ENCODE measurements at places on chromosomes 4 and X. TPM values are rescaled to one million over a fixed set of nuclear protein-coding genes. Genes with fewer than 3 reads are reported as not detected.

GRCh38 chr4:130563185-130563888, 1467.4 kb downstream of the C4orf33 start:
- peak; percentile 69 for DNase-seq

DNA sequence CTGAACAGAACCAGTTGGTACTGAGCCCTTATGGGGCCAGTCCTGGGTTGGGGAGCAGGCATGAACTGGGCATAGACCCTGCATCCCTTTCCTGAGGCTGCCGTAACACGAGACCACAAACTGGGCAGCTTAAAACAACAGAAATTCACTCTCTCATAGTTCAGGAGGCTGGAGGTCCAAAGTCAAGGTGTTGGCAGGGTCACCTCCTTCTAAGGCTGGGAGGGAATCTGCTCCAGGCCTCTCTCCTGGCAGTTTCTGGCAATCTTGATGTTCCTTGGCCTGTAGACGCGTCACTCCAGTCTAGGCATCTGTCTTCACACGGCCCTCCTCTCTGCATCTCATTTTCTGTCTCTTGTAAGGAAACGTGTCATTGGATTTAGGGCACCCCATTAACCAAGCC, 19.8 kb upstream of the SORCS2 start:
- DNase-seq: no peak

DNA sequence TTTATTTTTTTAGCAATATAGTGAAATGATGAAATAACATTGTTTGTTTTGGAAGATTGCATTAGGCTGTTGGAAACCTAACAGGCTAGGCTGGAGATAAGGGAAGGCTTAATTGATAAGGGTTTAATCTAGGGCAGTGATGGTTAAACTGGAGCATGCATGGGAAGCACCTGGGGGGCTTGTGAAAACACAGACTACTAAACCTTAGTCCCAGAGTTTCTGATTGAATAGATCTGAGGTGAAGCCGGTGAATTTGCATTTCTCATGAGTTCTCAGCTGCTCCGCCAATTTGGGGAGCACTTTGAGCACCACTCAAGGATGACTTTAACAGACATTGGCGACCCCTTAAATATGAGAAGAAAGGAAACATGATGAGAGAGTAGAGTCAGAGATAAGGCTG, 11.5 kb downstream of the STK26 start:
- no peak for DNase-seq

DNA sequence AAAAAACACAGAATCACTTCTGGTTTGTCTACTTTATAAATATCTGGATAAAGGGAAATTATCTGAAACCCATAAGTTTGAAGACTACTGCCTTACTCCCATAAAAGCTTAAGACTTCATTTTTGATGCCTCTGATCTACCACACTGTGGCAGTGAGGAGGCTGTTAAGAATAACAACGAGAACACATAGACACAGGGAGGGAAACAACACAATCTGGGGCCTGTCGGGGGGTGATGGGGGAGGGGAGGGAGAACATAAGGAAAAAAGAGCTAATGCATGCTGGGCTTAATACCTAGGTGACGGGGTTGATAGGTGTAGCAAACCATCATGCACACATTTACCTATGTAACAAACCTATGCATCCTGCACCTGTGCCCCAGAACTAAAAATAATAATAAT, 573.7 kb downstream of the GBA3 start:
- DNase-seq: no peak

DNA sequence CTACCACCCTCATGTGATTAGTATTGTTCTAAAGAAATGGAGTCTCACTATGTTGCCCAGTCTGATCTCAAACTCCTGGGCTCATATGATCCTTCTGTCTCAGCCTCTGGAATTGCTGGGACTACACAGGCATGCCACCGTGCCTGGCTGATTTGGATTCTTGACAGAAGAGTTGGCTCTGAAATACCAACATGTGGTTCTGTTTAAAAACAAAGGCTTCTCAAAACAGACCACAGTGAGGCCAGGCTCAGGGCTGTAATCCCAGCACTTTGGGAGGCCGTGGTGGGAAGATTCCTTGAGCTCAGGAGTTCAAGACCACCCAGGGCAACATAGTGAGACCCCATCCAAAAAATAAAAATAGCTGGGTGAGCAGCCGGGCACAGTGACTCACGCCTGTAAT, 126.7 kb downstream of the DHRSX start:
- no peak for DNase-seq

GRCh38 chr4:7427361-7427760, 7.4 kb downstream of the PSAPL1 start:
- no peak for DNase-seq

DNA sequence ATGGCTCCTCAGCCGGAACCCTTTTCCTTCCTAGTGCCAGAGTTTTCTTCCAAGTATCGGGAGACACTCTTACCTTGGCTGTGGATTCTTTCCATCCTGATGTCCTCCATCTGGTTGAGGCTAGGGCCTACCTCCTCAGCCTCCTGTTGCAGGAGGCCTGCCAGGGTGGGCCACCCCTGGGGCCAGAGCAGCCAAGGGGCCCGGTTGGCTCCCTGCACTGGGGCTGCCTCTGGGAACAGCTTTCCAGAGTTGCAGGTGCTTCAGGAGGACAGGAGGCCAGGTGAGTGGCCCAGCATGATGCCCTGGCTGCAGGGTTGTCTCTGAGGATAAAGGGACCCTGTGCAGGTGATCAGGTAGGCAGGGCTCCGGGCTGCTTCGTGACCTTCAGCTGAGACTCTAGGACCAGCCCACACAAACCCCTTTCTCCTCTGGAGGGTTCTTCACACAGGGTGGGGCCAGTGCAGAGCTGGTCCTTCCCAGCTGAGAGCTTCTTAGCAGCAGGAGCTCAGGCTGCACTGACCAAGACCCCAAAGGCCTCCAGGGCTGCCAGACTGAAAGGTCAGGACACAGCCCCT, 5.3 kb upstream of the GPR78 start:
- DNase-seq: no peak

DNA sequence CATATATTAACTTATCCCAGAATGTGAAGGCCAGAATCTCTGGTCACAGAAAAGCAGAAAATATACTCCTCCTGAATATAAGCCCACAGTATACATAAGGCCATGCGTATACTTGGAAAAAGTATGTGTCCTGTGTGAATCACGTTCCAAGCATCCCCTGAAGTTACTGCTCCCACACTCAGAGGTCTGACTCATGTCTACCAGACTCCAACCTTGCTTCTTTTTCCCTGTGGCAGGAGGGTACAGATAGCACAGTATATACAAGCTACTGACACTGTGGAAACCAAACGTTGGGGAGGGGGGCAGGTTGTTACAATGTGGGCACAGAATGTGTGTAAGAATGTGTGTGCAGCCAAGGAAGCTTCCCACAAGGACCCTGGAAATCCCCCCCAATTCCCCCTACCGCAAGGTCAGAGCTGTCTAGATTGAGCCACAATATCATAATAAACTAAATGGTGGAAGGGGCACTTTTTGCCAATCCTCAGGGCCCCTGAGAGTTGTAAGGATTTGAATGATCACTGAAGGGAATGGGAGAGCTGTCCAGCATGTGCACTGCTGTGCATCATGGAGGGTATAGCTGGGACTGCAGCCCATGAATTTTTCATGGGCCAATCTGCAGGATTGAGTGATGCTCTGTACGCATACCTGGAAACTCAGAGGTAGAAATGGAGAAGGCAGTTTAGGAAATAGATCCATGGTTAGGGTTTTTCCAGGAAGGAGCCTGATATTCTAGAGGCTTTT, 7.4 kb upstream of the RELL1 start:
- no peak for DNase-seq

- no peak for DNase-seq
Observed at GRCh38 chr4:11488657-11489452, 60.2 kb upstream of the HS3ST1 start.

DNA sequence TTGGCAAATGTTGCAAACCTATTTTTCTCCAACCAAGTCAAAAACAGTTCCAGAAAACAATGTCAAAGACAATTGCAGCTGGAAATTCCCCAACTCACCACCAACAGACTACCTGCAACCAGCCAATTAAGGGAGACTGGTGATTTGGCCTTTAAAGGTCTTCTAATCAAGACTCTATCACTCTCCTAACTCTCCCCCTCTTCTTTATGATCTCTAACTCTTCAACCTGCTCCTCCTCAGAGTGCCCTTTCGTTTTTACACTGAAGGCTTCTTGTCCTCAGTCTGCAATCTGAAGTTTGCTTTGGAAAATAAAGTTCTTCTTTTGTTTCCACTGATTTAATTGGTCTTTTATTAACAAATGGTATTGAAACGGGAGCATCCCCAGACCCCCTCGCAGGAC, 203.9 kb downstream of the TECRL start:
- no peak for DNase-seq

GRCh38 chr4:44447563-44448504, 775 bp downstream of the KCTD8 start:
- peak; percentile 24 for DNase-seq

Gene NR3C2
- total RNA-seq: 23.8 TPM

Gene PLP1
- total RNA-seq: 7.6 TPM

Gene BCAP31
- 123 TPM for total RNA-seq

Gene MEPE
- not detected for total RNA-seq

Measured in left cardiac atrium (tissue), 4 donors.